Lower leg skin (tissue), 4 donors: ENCODE measurements at places on chromosomes 12 and 14.

- no peak for DNase-seq
Measured at GRCh38 chr14:20059745-20060144, at the start of gene OR4L1. OR4L1 (plus strand) TSS chr14:20060045; CDS start chr14:20060045, 0 bp downstream.

DNA sequence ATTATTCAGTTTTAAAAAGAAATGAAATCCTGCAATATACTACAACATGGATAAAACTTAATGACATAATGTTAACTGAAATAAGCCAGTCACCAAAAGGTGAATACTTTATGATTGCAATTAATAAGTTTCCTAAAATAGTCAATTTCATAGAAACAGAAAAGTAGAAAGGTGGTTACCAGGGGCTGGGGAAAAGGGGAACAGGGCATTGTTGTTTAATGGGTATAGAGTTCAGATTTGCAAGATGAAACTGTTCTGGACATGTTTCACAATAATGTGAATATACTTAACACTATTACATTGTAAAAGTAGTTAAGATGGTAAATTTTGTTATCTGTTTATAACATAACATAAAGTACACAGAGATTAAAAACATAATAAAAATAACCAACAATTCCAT is 550.9 kb downstream of the CCER1 start:
- no peak for DNase-seq

DNA sequence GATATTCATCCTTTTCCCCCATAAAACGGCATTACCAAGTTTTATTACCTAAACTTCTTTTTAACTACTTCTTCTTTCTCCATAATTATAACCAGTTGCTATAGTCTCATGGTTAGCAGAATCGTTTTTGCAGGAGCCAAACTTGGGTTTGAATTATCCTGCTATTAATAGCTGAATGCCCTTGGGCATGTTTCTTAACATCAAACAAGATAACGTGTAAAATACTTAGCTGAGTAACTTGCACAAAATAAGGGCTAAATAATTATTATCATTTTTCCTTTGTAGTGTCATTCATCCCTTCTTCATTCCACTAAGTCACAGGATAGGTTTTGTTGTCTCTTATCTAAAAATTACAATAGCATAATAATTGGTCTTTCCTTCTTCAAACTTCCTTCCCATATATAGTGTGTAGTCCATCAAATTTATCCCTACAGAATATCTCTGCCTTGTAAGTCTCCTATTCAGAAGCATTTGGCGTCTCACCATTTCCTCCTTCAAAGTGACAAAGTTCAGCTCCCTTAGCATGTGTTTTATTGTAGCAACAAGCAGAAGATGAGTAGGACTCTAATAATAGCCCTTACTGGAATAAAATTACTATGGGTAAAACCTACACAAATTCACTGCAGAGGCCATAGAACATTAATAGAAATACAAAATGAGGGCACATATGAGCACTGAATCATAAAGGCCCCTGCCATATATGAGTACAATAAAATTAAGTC is 63.8 kb downstream of the FAR2 start:
- no peak for DNase-seq

DNA sequence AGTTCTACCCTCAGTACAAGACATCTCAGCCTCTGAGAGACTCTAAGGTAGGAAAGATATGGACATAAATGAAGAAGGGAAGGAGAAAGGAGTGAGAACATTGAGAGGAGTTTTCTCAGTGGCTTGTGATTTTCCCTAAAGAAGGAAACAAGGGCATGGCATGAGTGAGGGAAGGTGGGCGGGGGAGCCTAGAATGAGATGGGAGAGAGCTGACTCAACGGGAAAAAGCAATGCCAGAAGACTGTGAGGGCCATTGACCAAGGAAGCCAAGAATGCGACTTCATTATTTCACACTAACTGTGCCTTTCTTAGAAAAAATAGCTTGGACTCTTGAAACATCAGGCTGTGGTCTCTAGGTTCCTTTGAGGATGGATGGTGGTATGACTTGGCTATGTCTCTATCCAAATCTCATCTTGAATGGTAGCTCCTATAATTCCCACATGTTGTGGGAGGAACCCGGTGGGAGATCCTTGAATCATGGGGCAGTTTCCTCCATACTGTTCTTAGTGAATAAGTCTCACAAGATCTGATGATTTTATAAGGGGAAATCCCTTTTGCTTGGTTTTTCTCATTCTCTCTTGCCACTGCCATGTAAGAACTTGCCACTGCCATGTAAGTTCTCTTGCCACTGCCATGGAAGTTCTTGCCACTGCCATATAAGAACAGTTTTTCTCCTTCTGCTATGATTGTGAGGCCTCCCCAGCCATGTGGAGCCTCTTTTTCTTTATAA is 279.6 kb downstream of the NUAK1 start:
- DNase-seq: no peak

GRCh38 chr12:19829100-19829853 is 390.0 kb downstream of the AEBP2 start:
- DNase-seq: no peak

DNA sequence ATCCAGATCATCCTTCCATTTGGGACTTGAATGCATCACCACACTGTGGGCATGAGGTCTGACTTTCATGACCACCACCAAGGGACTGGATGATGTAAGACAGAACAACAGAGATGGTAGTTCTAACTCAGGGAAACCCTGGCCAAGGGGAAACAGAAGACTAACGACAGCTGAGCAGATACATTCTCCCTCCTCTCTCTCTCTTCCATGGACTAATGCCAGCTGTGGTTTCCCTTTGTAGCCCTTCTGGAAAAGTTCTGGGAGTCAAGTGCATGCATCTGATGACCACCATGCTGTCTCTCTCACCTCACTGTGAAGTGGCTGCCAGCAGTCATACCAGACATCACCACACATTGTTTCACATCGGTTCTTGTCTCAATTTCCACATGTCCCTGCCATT is 3.4 kb downstream of the TAS2R30 start:
- no peak for DNase-seq

DNA sequence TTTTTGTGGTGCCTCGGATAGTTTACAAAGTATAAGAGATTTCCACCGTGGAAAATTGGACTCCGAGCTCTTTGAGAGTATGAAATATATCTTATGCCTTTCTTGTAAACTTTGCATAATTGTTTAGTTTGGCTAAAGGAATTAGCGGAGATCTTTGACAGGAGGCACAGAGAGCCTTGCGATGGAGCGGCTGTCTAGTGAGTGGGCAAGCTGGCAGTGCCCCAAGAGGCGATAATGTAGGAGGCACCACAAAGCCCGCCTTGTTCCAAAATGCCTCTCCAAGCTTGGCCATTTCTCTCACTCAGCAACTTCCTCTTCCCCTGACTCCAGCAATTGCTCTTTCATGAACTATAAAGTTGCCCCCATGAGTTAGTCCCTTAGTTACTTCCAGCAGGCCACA is 270.1 kb upstream of the PRICKLE1 start:
- DNase-seq: no peak

DNA sequence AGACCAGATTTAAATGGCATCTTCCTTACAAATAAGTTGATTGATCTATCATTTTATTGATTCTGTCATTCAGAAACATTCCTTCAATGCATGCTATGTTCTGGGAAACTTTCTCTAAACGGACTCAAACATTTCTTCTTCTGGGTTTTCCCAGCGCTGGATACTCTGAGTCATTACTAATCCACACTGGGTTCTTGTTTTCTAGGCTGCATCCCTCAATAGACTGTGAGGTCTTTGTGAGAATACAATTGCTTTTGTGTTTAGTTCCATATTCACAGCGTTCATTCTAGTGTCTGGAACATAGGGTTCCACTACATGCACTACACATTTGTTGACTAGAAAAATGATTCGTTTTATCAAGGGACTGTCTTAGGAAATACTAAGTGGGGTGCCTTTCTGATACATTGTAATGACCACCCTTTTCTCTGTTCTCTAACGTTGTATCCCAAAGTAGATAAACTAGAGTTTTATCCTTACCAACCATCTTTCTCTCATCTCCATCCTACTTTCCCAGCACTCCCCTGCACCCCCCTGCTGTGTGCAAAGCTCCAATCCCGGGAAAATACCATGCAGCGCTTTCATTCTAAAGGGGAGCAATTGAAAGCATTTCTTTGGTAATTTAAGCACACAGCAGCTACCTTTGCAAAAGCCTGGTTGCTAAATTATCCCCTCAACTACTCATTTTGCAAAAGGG is 878.7 kb downstream of the DIO2 start:
- no peak for DNase-seq

DNA sequence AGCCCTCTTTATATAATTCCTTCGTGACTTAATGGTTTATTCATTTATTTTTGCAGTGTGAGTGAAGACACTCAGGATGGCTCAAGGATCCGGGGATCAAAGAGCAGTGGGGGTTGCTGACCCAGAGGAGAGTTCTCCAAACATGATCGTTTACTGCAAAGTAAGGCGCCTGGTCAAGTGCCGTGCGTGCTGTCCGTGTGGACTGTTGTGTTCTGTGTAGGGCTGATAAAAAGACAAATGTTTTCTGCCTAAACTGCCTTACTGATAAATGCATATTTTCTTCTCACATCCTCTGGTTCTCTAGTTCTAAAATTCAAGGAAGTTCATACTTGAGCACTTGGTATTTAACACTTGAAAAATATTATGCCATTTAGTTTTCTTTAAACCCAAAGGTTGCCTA is 32.5 kb downstream of the RGS6 start:
- no peak for DNase-seq

- DNase-seq: no peak
Measured at GRCh38 chr12:42346403-42347002, 20.5 kb downstream of the PPHLN1 start.

GRCh38 chr14:33692762-33693161 is 258.1 kb downstream of the EGLN3 start:
- no peak for DNase-seq

DNA sequence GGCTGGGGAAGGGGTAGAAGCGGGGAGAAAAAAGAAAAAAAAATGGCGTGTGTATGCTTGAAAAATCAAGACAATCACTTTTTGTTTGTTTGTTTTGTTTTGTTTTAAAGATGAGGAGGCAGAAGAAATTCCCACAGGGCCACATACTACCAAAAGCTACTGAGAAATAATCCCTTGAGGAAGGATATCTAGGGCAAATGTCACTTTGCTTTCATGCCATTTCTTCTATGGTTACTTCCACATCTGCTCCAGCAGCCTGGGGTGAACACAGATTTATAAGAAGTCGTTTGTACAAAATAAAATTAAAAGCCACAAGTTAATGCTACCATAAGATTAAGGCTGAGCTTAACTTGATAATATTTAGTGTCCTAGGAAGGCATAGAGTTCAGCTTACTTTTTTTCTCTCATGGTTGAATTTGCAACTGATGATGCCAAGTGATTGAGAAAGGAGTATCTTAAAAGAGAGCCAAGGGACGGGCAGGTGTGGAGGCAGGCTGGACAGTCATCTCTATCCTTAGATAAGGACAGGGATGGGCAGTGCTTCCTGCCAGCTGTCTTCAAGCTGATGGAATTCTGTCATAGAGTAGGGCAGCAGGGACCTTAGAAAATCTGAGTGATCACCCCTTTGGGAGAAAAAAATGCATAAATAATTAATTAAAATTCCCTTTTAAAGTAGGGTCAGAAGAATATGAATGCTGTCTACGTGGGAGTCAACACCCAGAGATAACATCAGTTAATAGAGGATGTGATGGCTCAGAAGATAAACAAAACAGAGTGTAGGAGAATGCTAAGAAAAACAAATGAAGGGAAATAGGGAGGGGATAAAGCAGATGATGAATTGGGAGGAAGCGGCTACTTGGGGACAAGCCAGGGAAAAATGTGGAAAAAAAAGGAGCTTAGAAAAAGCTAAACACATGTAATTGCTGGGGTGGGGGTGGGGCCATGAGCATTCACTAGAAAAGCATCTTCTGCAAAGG is 57.1 kb downstream of the DYRK2 start:
- DNase-seq: no peak

- peak; percentile 84 for DNase-seq
Measured at GRCh38 chr14:71753126-71753830, 179.0 kb upstream of the RGS6 start.

- DNase-seq: no peak
Measured at GRCh38 chr14:72636871-72637270, 257.0 kb downstream of the DPF3 start.

- no peak for DNase-seq
Measured at GRCh38 chr14:36301159-36301558, 19.3 kb downstream of the MBIP start.

GRCh38 chr12:27361372-27361771 is 28.7 kb downstream of the BMAL2 start:
- no peak for DNase-seq

GRCh38 chr14:73644531-73645247 is at the start of gene DNAL1:
DNAL1 (plus strand) TSS chr14:73644986; CDS start chr14:73645040, 54 bp downstream.
- peak; percentile 85 for DNase-seq

GRCh38 chr12:111838353-111838752 is 3.7 kb upstream of the MAPKAPK5 start:
- peak; percentile 12 for DNase-seq

GRCh38 chr12:27627123-27627852 is 69.0 kb upstream of the REP15 start:
- DNase-seq: no peak

DNA sequence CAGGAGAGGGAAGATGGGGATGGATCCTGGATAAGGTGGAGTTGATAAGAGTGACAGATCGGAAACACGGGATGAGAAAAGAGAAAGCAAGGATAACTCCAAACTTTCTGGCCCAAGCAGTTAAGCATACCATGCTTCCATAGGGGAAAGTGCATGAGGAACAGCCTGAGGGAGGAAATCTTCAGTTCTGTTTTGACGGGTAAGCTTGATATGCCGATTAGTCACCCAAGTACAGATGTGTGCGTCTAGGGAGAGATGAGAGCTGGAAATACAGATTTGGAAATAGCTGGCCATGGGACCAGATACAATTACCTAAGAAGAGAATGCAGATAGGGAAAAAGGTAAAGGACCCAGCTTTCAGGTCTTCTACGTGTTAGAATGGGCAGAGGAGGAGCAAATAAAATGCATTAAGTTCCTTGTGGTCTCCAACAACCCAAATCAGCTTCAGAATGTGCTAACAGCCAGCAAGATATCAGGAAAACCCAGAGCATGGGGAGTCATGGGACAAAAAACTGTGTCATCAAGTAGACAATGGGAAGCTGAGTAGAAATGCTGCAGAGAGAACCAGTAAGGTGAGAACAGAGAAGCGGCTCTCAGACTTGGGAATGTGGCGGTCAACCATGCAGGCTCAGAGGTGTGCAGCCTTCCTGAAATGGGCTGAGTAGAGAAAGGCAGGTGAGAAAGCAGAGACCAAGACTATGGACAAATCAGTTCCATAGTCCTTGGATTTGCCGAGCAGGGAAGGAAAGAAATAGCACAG is 56.3 kb downstream of the PPP1R36 start:
- DNase-seq: no peak

DNA sequence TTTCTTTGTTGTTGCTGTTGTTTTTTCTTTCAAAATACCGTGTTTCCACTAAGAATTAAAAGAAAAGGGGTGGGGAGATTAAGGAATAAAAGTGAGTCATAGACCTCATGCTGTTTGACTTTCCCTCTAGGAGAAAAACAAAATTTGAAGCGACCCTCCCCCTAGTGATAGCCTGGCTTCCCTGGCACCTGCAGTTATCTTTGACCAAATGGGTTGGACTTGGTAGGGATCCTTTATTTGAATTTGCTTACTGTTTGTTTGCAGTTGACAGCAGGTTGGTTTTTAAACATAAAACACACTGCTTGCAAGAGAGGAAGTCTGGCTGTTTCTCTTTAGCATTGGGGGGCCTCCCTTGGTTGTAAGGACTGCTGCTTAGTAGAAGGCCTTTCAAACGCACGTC is 14.0 kb downstream of the OTX2 start:
- no peak for DNase-seq

- no peak for DNase-seq
Measured at GRCh38 chr12:109888179-109889020, 8.1 kb upstream of the GLTP start.

GRCh38 chr14:89750908-89751392 is 203.6 kb downstream of the EFCAB11 start:
- no peak for DNase-seq
